Activated CD4-positive, alpha-beta memory T cell treated with anti-CD3 and anti-CD28 coated beads for 36 hours (primary cell): ENCODE measurements at places on chromosomes 7 and 10. TPM values are rescaled to one million over a fixed set of nuclear protein-coding genes. Genes with fewer than 3 reads are reported as not detected.

DNA sequence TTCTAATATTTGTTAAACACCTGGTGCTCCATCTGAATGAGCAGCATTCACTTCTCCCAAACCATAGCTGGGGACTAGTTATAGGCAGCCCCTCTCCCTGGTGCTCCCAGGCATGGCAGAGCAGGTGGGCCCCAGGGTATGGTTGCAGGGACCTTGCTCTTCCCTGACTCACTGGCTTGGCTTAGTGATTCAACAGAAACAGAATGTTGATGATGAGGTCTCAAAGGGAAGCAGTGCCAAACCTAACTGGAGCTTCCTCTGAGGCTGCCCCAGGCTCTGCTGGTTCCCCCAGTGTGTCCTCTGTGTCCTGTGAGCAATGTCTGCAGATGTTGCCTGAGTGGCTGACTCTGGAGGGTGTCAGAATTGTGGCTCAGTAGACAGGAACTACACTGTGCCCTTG is 3.7 kb downstream of the GPR26 start:
- H3K27me3 ChIP-seq = peaks cover 13% of the 10 kb centered on the region
- no peak for DNase-seq
- H3K4me1 ChIP-seq = no peaks in the 10 kb centered on the region
- H3K4me3 ChIP-seq = no peak overlapping the region
- H3K27ac ChIP-seq = no peak overlapping the region

GRCh38 chr10:129369566-129369965 is 97.5 kb upstream of the MGMT start:
- no peaks in the 10 kb centered on the region for H3K4me1 ChIP-seq
- H3K36me3 ChIP-seq = no peaks in the 10 kb centered on the region
- no peak for DNase-seq
- no peak overlapping the region for H3K4me3 ChIP-seq

DNA sequence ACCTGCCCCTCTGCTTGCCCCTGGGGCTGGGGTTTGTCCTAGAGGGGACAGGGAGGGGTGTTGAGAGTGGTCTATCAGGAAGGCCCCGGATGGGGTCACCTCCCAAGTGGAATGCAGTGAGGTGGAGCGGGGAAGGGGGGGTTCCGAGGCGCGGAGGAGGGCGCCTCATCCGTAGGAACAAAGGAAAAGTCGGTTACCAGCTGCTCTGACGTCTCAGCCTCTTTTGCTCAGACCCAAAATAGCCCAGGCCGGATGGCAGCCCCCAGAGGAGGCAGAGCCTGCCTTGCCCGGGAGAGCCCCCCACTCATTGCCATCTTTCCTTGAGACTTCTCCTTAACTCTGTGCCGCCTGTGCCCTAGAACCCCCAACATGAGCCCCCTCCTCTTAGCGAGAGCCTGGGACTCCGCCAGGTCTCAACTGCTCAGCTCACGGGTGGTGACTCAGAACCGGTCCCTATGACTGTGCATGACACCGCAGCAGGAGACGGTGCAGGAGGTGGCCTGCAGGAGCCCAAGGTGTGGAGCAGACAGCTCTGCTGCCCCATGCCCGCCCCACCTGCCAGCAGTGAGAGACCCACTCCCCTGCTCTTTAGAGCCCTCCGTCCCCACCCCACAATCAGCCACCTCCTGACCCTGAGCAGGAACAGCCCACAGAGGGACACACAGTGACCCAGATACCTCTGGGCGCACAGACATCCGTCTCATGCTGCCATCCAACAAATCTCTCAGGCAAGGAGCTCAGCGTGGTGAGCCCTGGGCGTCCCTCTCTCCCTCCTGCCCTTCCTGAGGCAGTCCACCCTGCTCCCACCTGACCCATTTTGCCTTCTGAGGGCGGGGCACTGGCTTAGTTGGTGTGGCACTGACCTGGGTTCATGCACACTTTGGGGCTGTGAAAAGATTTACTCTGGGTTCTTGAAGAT is 13.1 kb downstream of the STX1A start:
- peaks cover 11% of the 10 kb centered on the region for H3K36me3 ChIP-seq
- H3K27ac ChIP-seq = no peak overlapping the region
- H3K4me1 ChIP-seq = peaks cover 10% of the 10 kb centered on the region
- H3K4me3 ChIP-seq = no peak overlapping the region
- no peaks in the 10 kb centered on the region for H3K27me3 ChIP-seq

GRCh38 chr7:68216051-68216450 is 1219.4 kb downstream of the TYW1 start:
- H3K27me3 ChIP-seq = no peaks in the 10 kb centered on the region
- H3K4me3 ChIP-seq = no peak overlapping the region
- H3K27ac ChIP-seq = no peak overlapping the region
- no peaks in the 10 kb centered on the region for H3K36me3 ChIP-seq
- H3K4me1 ChIP-seq = no peaks in the 10 kb centered on the region

DNA sequence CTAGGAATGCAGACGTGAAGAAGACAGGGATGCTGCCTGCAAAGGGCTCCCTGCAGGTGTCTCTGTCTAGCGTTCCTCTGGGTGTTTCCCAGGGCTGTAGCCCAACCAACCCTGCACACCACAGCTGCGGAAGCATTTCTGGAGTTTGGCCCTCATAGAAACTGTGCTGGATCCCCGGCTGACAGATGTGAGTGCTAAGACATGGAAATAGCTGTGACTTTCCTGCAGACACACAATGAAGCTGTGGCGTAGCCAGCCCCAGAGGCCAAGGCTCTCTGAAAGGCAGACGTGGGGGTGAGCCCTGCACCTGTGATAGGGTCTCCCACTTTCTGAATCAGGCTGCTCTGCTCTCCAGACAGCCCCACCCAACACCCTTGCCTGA is 44.8 kb downstream of the ADCYAP1R1 start:
- no peak for DNase-seq
- no peaks in the 10 kb centered on the region for H3K4me1 ChIP-seq
- H3K36me3 ChIP-seq = no peaks in the 10 kb centered on the region
- no peak overlapping the region for H3K4me3 ChIP-seq

DNA sequence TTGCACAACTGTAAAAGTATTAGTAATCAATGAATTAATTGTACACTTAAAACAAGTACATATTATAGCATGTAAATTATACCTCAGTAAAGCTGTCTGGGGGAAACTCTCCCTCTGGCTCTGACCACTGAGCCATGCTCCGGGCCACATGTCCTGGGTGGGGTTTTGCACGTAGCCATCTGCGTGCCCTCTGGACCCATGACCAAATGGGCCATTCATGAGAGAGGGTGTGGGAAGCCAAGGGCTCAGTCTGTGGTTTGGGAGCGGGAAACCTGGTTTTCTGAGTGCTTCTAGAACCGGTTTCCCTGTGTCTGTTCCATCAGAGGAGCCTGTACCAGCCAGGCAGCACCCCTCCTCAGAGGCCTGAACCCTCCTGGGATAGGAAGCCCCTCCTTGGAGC is 143.2 kb downstream of the SH3PXD2A start:
- H3K27ac ChIP-seq = no peak overlapping the region
- peaks cover 2% of the 10 kb centered on the region for H3K4me1 ChIP-seq
- H3K4me3 ChIP-seq = no peak overlapping the region
- H3K36me3 ChIP-seq = no peaks in the 10 kb centered on the region

DNA sequence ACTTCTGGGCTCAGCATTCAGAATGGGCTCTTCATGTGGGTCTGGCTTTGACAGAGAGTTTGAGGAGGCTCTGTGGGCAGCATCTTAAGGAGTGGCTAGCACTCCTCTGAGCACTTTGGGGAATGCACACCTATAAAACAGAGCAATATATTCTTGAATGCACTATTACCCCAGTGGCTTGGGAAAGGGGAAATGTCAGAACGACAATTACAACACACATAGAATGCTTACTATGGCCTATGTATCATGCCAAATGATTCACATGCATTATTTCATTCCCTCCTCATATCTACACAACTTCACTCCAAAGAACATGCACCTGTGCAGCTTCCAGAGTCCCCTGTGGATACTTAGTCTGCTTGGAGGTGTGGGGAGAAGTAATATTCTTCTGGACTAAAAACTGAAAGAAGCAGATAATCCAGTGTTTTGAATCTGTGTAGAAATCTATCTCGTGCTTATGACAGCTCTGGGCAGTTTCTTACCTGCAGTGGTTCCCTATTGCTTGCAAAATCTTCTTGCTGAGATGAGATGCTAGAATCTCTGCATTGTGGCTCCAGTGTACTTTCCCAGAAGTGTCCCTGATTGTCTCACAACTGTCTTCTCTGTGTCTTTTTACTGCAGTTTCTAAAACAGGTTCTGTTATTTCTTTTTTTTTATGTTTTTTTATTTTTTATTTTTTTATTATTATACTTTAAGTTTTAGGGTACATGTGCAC is 5.5 kb upstream of the MGAM start:
- no peak overlapping the region for H3K4me3 ChIP-seq
- no peak for DNase-seq
- H3K4me1 ChIP-seq = peaks cover 4% of the 10 kb centered on the region
- no peaks in the 10 kb centered on the region for H3K36me3 ChIP-seq

DNA sequence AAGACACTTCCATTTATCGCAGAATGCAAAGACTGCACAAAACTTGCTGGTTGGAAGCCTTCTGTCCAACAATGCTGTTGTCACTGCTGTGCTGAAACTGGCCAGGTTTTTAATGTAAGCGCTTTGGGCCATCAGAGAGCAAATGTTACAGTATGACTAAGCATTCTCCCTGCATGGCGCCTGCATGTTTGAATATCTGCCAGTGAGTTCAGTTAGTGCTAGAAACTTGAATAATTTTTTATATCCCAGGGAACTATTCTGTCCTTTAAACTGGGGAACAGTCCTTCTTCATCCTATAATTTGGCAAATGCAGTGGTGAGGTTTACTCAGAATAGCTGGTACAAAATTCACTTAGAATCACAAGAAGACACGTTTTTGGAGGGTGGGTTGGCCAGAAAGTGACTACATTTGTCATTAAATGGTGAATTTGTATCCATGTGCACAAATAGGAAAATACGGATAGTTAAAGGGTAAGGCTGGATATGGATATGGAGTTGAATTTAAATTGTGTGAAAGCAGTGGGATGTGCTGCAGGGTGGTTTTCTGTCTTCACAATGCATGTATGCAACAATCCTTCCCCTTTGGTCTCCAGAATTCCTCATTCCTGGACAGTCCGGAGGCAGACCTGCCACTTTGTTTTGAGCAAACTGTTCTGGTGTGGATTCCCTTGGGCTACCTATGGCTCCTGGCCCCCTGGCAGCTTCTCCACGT is 1.7 kb downstream of the ABCC2 start:
- peaks cover 3% of the 10 kb centered on the region for H3K36me3 ChIP-seq
- no peak overlapping the region for H3K27ac ChIP-seq
- H3K27me3 ChIP-seq = no peaks in the 10 kb centered on the region
- DNase-seq = no peak
- H3K4me3 ChIP-seq = no peak overlapping the region
- H3K4me1 ChIP-seq = no peaks in the 10 kb centered on the region

CLDN15 gene
- total RNA-seq = 13.7 TPM

- H3K36me3 ChIP-seq = peaks cover 2% of the 10 kb centered on the region
- no peak for DNase-seq
- peak overlapping the region; percentile 83 for H3K4me3 ChIP-seq
Measured at GRCh38 chr10:91907033-91907594, 2.2 kb downstream of the FGFBP3 start.

DNA sequence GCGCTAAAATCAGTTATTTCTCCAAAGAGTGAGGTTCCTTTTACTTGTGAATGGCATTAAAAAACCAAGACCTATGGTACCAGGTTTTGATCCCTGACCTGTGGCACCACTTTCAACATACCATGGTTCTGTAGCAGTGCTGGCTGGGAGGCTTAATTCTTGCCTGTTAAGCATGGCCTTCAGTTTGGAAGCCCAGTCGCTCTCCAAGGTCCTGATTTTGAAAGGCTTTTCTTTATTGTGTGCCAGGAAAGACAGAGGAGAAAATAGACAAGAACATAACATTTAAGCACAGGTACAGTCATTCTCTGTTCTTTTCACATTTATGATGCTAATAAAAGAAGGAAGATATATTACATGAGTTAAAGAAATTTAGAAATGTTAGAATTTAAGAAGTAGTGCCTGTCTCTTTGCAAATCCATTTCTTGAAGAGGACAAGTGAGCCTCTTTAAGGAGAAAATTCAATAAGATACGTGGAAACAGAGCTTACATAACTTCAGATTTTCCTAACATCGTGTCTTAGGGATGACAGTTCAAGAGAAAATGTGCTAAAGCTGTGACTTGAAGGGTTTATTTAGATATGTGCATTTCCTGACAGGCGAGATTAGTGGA is 357.6 kb downstream of the DPP6 start:
- no peaks in the 10 kb centered on the region for H3K36me3 ChIP-seq
- no peak overlapping the region for H3K27ac ChIP-seq
- H3K27me3 ChIP-seq = no peaks in the 10 kb centered on the region

GRCh38 chr7:24970676-24971075 is 9.3 kb downstream of the OSBPL3 start:
- peaks cover 79% of the 10 kb centered on the region for H3K4me1 ChIP-seq
- no peak overlapping the region for H3K4me3 ChIP-seq
- H3K27ac ChIP-seq = peak overlapping the region; percentile 14
- H3K27me3 ChIP-seq = no peaks in the 10 kb centered on the region
- no peaks in the 10 kb centered on the region for H3K36me3 ChIP-seq

GRCh38 chr7:107622429-107622828 is 38.2 kb upstream of the SLC26A4 start:
- no peak for DNase-seq
- no peak overlapping the region for H3K27ac ChIP-seq
- H3K4me3 ChIP-seq = no peak overlapping the region
- no peaks in the 10 kb centered on the region for H3K4me1 ChIP-seq
- no peaks in the 10 kb centered on the region for H3K36me3 ChIP-seq

- no peak overlapping the region for H3K4me3 ChIP-seq
- peak overlapping the region; percentile 88 for H3K27ac ChIP-seq
- H3K36me3 ChIP-seq = peaks cover 58% of the 10 kb centered on the region
- H3K4me1 ChIP-seq = peaks cover 76% of the 10 kb centered on the region
Measured at GRCh38 chr10:6507311-6507710, 72.8 kb downstream of the PRKCQ start.

DNA sequence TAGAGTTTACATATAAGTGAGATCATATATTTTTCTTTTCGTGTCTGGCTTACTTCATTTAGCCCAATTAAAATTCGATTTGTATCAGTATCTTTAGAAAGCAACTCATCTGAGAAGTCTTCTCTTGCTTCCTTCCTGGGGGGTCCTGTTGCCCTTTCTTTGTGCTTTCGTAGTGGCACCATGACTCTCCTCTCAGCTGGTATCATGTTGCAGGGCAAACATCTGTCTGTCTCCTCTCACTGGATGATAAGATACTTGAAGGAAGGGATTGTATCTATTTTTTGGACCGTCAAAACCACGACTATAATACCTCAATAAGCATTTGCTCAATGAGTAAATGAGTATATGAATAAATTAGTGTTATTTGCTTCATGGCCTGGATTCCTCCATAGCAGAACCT is 382.5 kb upstream of the SORCS1 start:
- no peaks in the 10 kb centered on the region for H3K27me3 ChIP-seq
- no peak overlapping the region for H3K4me3 ChIP-seq
- H3K36me3 ChIP-seq = no peaks in the 10 kb centered on the region
- no peaks in the 10 kb centered on the region for H3K4me1 ChIP-seq
- DNase-seq = no peak

MSMB gene
- not detected for total RNA-seq

GRCh38 chr7:42071372-42072261 is 165.4 kb downstream of the GLI3 start:
- H3K36me3 ChIP-seq = no peaks in the 10 kb centered on the region
- no peaks in the 10 kb centered on the region for H3K4me1 ChIP-seq
- DNase-seq = no peak
- H3K4me3 ChIP-seq = no peak overlapping the region
